Stimulated activated CD8-positive, alpha-beta memory T cell treated with anti-CD3 and anti-CD28 coated beads, Interleukin-4, amount 100 ng/mL, for 24 hours (primary cell): ENCODE measurements at places on chromosomes 1 and 21.

DNA sequence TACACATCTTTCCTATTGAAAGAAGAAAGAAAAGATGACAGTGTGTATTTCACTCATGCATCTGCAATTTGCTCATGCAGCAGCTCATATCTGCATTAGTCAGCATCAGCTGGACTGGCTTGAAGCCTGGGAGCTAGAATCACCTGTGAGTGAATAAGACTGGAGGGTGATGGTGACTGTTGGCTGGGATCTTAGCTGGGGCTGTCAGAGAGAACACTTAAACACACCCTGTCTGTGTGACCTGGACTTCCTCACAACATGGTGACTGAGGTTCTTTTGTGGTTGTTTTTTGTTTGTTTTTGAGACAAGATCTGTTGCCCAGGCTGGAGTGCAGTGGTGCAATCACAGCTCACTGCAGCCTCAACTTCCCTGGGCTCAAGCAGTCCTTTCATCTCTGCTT, 24.9 kb downstream of the KLHDC7A start:
- DNase-seq: no peak

DNA sequence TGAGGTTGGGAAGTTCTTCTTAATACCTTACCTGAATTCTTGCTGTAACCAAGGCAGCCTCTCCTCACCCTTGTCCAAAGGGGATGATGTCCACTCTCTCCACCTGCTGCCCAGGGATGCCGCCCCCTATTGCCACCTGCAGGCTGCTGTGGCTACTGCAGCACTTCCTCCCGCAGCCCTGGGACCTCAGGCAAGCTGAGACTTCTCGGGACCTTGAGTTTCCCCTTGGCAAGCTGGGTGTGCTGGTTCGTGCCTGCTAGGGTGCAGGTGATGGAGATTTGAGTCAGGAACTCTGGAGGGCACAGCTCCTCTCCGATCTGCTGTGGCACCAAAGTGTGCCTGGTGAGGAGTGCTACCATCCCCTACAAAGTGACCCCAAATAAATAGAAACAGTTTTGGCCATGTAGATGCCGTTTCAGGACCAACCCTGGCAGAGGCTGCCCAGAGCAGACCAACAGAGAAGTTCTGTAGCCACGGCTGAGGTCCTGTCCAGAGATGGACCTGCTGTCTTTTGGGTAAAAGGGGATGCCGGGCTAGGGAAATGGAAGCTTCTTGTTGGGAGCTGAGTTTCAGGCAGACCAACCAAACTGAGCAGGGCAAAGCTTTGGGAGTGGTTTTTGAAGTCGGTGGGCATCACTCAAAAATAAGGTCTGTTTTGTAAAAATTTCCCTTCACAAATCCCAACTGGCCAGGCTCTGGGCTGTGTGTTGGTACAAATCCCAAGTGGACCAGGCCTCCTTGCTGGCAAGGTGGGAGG, 31.7 kb downstream of the RUNX3 start:
- no peak for DNase-seq

GRCh38 chr1:208445758-208446203, 201.6 kb upstream of the PLXNA2 start:
- DNase-seq: no peak

DNA sequence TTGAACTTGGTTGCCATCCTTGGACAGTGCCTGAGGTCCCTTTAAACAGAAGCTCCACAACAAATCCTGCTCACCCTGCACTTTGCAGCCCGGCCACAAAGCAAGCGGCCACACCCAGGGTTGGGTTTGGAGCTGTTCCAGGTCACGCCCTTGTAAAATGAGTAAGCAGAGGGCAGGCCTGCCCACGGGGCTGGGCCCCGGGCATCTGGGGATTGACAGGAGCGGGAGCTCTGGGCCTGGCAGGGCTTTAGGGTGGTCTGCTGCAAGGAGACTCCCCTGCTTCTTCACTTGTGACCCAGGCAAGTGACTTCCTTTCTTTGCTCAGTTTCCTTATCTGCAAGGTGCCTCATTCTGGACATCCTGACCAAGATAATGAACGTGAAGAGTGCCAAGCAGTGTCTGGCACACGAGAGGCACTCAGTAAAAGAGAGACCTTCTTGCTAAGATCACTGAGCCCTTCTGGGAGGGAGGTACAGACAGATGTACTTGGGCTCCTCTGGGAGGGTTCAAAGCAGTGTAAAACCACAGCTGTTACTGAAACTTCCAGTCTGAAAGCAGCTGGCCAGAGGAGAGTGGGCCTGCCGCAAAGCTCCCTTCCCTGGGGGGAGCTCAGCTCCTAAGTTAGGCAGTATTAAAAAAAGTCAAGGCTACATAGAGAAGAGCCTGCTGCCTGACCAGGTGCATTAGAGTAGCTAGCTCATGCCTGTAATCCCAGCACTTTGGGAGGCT, 2.6 kb downstream of the E2F2 start:
- DNase-seq: peak; percentile 65

DNA sequence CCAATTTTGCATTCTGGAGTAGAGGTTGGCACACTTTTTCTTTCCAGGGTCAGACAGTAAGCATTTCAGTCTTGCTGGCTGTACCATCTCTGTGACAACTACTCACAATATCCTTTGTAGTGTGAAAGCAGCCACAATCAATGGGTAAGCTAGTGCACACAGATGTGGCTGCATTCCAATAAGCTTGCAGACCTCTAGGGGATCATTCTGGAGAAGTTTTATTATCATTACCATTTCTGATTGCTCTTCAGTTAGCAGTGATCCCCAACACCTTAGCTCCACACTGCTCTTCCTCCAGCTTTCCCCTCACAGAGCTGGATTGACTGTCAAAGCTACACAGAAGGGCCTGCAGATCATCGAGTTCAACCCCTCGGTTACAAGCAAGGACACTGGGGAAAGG, 9.1 kb downstream of the RXRG start:
- no peak for DNase-seq

DNA sequence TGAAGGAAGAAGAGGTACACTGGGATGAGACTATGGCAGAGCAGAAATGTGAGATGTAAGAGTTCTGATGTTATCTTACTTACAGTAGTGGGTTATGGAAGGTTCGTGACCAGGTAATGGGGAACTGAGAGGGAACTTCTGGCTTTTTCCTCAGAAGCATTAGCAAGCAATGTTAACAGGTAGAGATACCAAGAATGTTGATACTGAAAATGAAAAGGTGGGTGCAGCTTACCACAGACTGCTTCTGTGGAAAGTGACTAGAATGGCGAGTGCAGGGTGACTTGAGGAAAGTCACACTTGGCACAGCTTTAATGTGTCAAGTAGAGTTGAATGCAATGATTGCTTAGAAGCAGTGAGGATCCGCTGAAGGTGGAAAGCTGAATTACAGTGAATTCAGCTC, 70.8 kb downstream of the PLA2G4A start:
- DNase-seq: no peak

DNA sequence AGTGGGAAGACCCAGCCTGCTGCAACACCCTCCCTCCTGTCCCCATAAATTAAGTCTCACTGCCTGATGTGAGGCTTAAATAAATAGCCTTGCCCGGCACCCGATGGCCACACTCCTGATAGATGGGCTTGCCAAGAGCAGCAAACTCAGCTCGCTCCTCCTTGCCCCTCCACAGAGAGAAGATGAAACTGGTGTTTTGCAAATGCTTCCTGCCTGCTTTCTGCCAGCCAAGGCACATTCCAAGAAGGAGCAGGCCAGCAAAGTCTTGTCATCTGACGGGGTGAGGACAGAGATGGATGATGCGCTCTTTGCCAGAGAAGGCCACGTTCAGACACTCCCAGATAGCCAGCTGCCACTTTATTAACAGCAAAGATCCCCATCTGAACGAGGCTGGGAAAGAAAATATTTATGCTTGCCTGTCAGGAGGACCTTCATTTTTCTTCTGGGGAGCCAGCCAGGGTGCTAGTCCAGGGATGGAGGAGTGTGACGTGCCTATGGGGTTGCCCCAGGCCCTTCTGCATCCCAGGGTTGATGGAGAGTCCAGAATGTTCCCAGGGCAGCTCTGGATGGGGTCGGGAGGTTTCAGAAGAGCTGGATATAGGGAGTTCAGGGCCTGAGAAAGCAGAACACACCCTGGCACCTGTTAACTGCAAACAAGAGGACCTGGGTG, 265.4 kb downstream of the FOXD2 start:
- no peak for DNase-seq

DNA sequence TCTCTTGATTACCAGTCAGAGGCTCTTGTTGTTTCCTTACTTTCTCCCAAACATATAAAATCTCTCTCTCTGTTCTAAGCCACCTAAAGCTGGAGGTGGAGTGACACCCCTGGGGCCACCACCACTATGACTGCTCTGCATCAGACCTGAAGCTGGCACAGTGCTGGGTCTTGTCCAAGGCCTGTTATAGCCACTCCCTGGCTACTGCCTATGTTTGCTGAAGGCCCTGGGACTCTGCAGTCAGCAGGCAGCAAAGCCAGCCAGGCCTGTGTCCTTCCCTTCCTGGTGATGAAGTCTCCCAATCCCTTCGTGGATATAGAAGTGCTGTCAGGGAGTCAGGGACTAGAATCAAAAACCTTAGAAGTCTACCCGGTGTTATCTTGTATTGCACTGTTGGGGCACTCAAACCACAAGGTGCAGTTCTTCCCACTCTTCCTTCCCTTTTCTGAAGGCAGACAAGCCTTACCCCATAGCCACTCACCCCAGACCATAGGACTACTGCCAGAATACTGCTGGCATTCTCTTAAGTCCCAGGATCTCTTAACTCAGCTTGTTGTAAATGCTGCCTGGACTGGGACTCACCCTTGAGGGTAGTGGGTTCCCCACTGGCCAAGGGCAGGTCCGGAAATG, 103.1 kb downstream of the RPS6KC1 start:
- DNase-seq: no peak

- no peak for DNase-seq
These were observed 179.4 kb upstream of the SGIP1 start for GRCh38 chr1:66354311-66355201.

DNA sequence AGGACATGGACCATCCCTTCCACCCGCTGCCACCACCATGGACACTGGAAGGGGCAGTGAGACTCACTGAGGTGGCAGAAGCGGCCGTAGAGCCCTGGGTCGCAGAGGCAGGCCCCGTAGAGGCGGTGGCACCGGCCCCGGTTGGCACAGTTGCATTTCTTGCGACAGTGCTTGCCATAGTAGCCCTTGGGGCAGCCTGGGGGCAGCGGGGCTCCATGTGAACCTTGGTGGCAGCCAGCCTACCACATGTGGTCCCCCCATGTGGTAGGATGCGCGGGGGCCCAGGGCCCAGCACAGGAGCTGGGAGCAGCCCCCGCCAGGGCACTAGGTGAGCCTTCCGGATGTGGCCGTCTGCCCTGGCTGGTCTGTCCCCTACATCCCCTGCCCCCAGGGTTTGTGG, 51.6 kb downstream of the ARHGEF16 start:
- DNase-seq: no peak

- DNase-seq: no peak
These were observed 42.7 kb downstream of the HSD3B1 start for GRCh38 chr1:119549719-119550132.

- DNase-seq: no peak
These were observed 2.1 kb downstream of the KIF26B start for GRCh38 chr1:245156736-245157505.

DNA sequence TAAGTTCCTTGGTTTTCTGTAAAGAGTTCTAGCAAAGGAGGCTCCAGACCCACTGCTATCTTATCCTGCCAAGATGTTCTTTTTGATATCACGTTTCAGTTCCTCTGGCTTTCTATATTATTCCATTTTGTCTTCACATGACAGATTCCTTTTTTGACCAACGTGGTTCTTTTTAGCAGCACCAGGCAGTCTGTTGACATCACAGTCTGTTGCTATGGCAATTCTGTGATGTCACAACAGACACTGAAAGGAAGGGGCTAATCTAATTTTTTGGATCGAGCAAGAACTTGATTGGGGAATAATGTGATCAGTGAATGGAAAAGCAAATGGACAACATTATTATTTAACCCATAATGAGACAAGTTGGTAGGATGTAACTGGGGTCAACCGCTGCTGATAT, 64.5 kb upstream of the GOLT1A start:
- no peak for DNase-seq

DNA sequence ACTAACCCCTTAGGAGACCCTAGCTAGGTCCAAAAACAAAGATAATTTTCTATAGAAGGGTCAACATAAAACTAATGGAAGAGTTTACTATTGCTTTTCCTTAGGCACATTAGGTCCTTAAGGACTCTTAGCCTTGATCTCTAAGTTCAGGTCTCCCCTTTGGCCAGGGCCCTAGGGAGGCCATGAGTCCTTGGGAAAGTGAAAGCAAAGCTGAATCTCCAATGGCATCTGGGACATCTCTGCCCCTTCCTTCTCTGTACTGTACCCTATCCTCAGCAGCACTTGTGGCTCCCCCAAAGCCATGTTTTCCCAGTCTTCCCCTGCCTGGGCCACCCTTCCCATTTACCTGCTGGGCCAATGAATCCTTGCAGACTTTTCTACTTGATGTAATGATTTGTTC, 14.3 kb downstream of the IER5 start:
- no peak for DNase-seq

- DNase-seq: no peak
These were observed 934 bp downstream of the ASPM start for GRCh38 chr1:197145446-197146024.

DNA sequence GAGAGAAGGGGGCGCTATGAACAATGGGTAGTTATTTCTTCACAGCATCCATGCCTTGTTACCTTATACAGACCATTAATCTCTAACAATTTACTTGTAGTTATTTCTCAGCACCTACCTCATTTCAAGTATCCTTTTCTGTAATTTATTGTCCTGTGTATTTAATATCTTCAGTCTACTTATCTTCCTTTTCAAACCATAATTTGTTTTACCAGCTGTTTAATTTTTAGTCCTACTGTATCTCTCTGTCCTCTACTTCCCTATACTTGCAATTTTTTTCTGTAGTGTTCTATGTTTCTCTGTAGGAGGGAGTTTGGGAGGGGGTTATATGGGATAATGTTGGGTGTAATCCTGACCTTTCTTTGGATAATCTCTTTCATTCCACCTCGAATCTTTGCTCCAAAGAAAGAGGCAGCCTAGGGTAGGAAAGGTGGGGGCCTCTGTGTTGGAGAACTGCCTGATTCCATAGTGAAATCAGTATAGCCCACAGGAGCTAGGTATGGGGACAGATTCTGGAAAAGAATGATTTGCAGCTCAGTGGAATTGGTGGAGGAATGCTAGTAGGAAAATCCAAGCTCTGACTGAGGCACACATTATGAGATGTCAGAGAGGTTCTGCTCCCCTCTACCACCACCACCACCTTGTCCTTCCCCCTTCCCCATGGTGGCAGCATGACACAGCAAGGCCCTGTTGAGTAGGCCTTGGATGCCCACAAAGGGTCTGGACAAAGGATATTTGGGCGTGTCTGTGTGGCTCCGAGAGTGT, 642 bp downstream of the MLLT11 start:
- DNase-seq: no peak

DNA sequence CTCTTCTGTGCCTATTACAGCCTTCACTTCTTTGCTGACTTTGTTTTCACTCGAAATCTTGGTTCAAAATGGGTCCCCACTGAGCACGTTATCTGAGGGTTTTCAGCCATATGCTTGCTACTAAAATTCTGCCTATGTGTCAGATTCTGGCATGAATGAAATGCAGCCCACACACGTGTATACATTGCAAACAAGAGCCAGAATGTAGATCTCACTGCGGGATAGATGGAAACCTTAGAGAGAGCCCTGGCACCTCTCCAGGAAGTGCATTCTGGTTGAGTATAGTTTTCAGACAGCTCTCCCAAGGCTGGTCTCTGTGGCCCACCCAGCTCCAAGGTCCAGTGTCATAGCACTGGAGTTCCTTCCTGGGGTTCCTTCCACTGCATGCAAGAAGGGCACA, 234.7 kb upstream of the GJB5 start:
- no peak for DNase-seq

GRCh38 chr1:63793741-63794240, 20.0 kb downstream of the ROR1 start:
- DNase-seq: no peak
